Fibroblast of gingiva (primary cell): ENCODE measurements at places on chromosomes 1 and 21.
A peak's percentile ranks its signal among the peaks of the same experiment; 100 is the strongest.

- DNase-seq, result no peak
Measured at GRCh38 chr1:200454425-200454824, 44.6 kb upstream of the ZNF281 start.

GRCh38 chr1:53529555-53529954 lies 70.4 kb downstream of the DMRTB1 start:
- DNase-seq, result no peak

DNA sequence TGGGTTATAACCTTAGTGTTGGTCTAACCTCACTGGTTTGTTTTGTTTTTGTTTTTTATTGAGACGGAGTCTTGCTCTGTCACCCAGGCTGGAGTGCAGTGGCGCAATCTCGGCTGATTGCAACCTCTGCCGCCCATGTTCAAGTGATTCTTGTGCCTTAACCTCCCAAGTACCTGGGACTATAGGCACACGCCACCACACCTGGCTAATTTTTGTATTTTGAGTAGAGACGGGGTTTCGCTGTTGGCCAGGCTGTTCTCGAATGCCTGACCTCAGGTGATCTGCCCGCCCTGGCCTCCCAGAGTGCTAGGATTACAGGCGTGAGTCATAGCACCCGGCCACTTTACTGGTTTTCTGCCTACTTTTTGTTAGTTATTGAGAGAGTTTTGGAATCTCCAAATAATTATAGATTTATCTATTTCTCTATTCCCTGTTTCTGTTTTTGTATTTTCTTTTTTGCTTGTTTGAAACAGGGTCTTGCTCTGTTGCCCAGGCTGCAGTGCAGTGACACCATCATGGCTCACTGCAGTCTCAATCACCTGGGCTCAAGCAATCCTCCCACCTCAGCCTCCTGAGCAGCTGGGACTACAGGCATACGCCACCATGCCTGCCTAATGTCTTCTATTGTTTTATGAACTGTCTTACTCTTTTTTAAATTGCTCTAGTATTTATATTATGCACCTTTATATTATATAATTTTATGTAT lies 21.4 kb downstream of the SMG7 start:
- no peak for DNase-seq

- DNase-seq, result no peak
Measured at GRCh38 chr1:194353121-194353520, 1166.7 kb upstream of the B3GALT2 start.

DNA sequence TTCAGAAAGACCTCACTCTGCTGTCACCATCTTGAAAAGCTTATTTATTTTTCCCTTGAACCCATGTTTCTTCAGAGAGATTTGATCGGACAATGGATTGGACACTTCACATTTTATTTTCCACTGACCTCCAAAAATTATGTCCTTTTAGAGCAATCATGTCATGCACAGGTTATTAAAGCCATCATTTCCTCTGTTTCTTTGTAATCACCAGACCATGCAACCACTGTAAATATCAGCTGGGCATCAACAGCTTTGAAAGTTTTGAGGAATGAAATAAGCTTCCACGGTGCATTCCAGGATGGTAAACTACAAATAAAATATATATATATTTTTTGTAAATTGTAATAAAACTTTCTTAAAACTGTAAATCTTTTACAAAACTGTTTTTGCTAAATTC lies 144.1 kb upstream of the ADAMTS5 start:
- no peak for DNase-seq

DNA sequence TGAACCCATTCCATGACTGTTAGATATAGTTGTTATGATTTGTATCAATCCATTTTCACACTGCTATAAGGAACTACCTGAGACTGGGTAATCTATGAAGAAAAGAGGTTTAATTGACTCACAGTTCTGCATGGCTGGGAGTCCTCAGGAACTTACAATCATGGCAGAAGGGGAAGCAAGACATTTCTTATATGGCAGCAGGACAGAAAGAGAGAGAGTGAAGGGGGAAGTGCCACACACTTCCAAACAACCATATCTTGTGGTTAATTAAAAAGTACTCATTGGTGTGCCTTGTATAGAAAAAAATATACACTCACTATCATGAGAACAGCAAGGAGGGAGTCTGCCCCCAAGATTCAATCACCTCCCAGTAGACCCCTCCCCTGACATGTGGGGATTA lies 137.6 kb upstream of the NBPF11 start:
- DNase-seq, result no peak

GRCh38 chr1:218674280-218674773 lies 329.2 kb downstream of the TGFB2 start:
- peak; percentile 50 for DNase-seq

GRCh38 chr1:227886993-227887696 lies 60.6 kb downstream of the WNT9A start:
- DNase-seq, result peak; percentile 34

DNA sequence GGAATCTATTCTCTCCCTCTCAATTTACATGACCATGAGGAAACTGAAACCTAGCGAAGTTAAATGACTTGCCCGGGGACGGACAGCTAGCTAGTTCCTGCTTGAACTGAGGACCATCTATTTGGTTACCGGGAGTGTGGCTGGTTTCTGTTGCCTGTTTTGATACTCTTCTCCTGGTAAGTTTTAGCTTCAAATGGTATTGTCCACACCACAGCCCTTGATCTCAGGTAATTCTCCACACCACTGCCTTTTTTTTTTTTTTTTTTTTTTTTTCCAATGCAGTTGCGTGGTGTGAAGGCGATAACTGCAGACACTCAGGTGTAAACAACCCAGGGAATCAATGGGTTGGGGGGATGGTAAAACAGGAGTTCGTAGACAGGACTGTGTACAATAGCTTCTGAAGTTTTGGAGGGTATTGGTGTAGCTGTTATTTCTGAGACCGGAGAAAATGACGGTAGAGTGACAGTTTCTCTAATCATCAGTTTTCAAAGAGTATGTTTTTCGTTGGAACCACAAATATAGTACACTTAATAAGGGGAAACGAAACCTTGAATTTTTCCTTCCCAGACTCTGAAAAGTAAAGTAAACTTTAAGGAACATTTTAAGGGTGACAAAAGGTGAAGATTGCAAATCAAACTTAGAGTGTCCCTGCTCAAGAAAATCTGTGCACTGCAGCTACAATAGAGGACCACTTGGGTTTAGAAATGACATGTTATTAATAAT lies 125.3 kb upstream of the CACYBP start:
- DNase-seq, result no peak

DNA sequence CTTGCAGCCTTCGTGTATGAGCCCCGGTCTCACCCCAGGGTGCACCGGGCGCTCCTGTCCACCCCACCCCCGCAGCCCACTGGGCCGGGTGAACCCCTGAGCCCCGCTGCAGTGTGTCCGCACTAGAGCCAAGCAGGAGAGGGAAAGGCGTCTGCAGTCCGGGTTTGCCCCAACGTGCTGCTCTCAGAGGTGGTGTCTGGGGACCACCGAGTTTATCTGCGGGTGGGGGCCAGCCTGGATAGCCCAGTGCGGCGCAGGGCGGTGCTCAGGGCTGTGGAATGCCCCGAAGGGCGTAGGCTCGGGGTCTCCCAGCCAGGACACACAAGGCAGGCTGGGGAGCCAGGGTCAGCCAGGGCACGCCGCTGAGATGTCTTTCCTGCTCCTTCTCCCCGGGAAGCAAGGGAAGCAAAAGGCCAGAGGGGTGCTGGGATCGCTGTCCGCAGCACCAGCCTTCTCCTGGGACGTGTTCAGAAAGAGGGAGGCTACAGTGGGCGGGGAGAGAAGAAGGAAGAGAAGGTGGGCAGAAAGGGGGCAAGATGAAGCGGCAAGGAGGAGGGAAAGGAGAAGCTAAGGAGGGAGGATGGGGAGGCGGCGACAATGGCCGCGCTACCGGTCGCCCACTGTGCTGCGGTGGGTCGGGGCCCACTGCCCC lies 56.6 kb downstream of the MAB21L3 start:
- no peak for DNase-seq

GRCh38 chr1:66757722-66758240 lies 5.5 kb downstream of the DYNLT5 start:
- no peak for DNase-seq

DNA sequence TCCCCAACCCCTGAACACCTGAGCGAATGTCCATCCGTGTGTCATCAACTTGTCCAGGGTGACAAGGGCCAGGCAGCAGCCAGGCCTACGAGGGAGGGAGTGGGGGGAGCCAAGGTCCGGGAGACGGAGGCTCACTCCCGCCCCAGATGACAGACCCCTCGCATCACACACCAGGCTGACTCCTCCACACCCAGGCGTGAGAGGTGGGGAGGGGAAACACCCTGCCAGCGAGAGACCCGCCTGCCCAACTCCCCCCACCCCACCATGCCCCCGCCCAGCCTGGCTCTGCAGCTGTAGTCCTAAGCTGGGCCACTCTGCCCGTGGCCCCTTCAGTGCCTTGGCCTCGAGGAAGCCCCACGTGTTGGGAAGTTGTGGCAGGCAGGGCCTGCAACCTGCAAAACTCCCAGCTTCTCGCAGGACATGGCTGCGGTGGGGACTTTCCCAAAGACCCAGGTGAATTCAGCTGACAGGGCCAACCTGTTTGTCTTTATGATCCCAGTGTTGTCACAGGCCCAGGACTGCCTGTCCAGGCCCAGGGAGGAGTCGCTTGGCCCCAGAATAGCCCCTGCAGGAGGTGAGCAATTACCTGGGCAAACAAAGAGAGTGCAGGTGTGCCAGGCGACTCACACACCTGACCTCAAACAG lies 62.9 kb downstream of the RIPK4 start:
- no peak for DNase-seq

GRCh38 chr1:25543425-25544242 lies at the start of gene LDLRAP1:
Gene LDLRAP1, plus strand, starts transcription at chr1:25543606. Its CDS starts 93 bp downstream, at chr1:25543699.
- peak; percentile 68 for DNase-seq

DNA sequence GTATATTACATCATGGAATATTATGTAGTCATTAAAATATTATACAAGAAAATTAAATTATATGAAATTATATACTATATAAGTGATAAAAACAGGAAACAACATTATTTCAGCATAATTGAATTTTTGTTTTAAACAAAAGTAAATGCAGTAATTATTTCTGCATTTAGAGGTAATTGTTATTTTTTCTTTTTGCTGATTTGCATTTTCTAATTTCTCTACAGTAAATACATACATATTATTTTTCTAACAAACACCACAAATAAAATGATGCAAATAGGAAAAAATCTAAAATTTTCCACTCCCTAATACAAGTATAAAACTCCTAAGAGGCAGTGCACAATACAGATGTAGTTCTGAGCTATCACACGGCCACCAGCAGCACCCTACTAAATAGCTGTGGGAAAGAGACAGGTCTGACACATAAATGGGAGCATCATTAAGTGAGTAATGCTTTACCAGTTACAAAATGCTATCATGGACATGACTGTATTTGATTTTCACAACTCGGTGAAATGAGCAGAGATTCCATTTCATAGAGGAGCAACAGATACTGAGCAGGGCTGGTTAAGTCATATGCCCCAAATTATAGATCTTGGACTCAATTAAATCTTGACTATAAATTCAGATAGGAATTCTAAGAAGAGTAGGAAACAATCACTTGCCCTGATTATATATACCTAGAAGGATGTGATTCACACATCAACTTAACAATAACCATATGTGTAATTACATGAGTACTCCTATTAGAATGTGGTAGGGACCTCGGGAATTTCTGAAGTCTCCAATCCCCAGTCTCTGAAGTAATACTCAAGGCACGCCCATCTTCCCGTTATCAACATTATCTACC lies 49.0 kb downstream of the NRIP1 start:
- DNase-seq, result peak; percentile 66

DNA sequence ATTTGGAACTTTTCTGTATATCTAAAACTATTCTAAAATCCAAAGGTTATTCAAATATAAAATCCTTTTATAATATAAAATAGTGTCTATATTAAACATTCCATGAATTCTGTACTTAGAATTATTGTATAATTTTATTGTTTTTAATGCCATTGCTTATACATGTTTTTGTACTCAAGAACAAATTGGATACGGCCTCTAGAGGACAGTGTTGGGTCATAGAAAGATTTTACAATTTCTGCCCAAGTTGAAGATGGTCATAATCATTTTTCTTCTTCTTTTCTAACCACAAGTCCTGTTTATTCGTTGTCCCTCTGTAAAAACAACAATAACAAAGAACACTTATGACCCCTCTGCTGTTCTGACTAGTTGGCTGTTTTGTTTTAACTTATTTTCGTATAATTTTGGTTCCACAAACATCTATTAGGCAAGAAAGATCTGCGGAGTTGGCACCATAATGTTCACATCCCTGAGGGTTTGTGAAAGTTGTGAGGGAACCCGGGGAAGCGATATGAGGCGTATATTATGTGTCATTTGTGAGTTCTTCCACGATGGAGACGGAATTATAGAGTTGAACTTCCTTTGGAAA lies 75.7 kb upstream of the KIF26B start:
- peak; percentile 53 for DNase-seq
